ENCODE measurements at places on chromosomes 5 and 9.

DNA sequence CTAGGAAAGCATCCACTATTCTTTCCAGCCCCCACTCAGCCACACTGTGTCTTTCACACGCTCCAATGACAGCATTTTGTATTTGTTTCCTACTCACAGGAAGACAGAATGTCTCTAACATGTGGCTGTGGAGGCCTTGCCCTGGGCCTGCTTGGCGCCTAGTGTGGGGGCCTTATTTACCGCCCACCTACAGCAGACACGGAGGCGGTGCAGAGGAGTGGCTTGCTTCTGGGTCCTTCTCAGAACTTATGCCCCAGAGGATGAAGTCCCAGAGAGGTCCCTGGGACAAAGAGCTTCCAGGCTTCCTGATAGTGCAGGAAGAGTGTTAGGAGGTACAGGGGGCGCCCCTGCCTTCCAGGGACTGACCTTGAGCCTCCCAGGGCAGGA is 8.5 kb upstream of the MRNIP start:
- no peak for DNase-seq

DNA sequence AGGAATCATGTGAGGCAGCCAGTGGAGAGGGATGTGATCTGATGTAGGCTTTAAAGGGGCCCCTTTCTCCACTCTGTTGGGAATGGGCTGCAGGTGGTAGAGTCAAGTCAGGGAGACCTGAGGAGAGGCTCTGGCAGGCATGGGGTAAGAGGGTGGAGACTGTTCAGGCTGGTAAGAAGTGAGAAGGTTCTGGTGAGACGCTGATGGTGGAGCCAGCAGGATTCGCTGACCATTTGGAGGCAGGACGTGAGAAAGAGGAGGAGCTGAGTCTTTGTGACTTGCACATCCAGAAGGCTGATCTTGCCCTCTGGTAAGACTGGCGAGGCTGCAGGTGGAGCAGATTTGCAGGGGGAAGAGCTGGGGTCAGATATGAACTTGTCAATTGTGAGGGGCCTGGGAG is 248.0 kb downstream of the NSG2 start:
- no peak for DNase-seq

- DNase-seq: no peak
Observed at GRCh38 chr5:118220556-118221195, 767.7 kb downstream of the DTWD2 start.

GRCh38 chr5:150672237-150672883 is 11.3 kb downstream of the MYOZ3 start:
- DNase-seq: no peak

DNA sequence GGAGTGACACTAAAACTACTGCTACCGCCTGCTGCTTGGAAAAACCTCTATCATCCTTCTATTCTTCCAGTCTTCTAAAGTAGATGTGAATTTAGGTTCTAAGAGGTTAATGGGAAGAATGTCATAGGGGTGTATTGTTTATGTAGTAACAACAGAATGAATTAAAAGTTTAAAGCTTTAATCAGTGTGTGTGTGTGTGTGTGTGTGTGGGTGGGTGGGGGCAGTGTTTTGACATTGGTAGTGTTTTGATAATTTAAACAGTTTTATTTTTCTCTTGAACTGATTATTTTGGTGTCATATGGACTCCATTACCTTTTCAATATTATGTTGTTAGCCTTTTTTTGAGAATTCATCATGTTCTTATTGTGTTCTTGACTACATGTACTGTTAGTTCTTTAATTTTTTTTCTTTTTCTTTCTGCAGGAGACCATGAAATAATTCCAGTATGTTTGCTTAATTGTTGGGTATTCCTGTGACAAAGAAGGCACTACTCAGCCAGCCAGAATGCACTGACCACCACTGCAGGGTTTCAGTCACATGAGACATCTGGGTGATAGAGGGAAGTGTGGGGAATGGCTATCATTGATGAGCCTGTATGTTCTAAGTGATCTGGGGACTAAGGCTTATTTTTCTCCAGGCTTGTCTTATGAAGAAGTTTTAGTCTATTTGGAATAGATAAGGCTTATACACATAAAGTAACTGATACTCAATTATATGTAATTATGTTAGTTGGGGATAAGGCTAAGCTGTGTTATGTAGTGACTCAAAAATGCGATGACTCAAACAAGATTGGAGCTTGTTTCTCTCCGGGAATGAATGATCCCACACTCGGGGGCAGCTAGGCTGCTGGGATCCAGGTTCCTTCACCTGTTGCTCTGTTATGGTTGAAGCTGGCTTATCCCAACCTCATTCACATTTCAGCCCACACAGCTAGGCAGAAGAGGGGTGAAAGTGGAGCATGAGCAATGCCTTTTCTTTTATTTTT is 50.2 kb upstream of the ACTBL2 start:
- no peak for DNase-seq
